ENCODE measurements at places on chromosomes 6 and 20. TPM values are rescaled to one million over a fixed set of nuclear protein-coding genes. Genes with fewer than 3 reads are reported as not detected.

The RIPOR3 gene
- total RNA-seq, result not detected

DNA sequence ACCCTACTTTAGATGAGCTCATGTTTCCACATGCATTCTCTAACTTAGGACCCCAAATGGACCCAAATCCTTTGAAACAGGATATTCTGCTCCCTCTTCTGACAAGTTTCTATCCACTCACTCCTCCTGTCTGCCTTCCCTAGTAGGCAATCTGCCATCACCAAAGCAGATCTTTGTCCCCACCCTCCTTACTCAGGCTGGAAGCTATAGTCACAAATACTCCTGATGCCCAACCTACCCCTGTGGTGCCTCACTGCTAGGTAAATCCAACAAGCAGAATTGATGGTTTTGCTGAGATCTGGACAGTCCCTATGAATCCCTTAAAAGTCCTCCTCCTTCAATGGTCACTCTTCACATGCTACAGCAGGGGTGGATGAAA lies 21.7 kb downstream of the ELOVL5 start:
- no peak for ATAC-seq

DNA sequence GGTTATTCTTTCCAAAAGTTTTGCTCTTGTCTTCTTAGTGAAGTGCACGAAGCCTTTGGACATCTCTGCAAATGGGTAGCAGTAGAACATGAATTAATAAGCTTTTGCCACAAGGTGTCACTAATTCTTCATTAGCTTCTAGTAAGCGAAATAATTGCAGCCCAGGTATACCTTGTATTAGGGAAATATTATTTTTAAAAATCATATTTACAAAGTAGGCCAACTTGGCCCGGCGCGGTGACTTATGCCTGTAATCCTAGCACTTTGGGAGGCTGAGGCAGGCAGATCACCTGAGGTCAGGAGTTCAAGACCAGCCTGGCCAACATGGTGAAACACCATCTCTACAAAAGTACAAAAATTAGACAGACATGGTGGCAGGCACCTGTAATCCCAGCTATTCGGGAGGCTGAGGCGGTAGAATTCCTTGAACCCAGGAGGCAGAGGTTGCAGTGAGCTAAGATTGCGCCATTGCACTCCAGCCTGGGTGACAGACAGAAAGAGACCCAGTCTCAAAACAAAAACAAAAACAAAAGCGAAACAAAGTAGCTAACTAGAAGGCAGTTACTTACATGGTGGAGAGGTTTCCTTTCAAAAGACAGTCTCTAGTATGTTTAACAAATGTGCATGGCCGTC lies 8.8 kb upstream of the RSPH3 start:
- peak; percentile 65 for ATAC-seq

The LY6G6F gene
- not detected for total RNA-seq

The MRAP2 gene
- 0.11 TPM for total RNA-seq

DNA sequence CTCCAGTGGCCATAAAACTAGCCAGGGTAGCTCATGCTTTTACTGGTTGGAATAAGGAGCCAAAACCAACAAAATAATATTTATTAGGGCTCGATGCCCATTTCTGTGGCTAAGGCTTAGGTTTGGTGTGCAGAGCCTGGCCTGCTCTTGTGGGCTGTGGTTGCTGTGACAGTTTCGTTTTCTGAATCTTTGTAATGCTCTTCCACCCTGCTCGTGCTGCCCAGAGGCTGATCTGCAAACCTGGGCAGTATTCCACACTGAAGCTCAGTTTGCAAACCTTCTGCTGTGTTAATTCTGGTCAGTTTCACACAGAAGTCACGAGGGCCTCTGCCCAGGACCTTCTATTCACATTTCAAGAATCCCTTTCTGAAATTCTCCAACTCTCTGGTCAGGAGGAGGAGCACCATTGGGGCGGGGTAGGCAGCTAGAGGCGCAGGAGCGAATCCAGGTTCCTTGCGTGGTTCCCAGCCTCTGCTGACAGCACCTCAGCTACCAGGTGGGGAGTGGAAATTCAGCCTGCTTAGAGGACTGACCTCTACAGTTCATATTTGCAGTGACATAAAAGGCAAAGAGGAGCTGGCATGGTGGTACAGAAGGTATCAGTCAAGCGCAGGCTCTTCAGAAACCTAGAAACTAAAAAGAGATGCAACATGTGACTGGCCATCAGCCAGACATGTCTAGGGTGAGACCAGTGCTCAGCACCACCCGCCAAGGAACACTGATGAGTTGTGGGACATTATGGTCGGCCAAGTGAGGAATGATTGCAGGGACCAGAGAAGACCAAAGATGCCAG lies 14.3 kb upstream of the C20orf144 start:
- no peak for ATAC-seq

DNA sequence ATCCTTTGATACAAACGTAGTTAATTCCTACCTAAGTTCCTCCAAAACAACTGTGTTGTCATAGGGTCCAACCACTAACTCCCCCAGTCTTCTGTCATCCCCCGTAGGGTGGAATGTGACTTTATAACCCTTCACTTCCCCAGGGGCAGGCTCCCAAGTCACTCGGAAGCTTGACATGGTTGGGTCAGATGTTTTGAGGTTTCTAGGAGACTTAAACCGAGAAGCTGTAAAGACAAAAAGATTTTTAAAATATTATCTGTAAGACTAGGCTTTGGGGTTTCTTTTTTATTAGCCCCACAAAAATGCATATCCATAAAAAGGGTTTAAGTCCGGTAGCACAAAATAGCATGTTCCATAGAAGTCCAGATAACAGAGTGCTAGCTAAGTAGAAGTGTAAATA lies 50.2 kb downstream of the COL12A1 start:
- ATAC-seq, result no peak

DNA sequence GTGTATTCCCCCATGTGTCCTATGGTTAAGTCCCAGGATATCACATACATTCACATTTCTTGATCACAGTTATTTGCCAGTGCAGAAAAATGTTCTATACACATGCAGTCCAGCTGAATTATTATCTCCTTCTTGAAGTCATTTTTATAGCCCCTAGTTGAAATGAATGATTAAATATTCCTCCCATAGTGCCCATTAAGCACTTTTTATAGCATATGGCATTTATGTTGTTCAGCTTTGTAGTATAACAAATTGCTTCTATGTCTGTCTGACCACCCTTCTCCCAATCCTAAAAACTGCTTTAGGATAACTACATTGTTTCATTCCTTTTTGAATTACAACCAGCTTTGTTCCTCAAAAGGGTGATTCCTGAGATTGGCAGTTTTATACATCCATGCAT lies 123.5 kb downstream of the ADGRB3 start:
- ATAC-seq, result no peak

- ATAC-seq, result peak; percentile 26
These were observed 23.6 kb downstream of the GMDS start for GRCh38 chr6:2221726-2222274.
